ENCODE measurements at places on chromosomes 3 and 15. TPM values are rescaled to one million over a fixed set of nuclear protein-coding genes. Genes with fewer than 3 reads are reported as not detected.

DNA sequence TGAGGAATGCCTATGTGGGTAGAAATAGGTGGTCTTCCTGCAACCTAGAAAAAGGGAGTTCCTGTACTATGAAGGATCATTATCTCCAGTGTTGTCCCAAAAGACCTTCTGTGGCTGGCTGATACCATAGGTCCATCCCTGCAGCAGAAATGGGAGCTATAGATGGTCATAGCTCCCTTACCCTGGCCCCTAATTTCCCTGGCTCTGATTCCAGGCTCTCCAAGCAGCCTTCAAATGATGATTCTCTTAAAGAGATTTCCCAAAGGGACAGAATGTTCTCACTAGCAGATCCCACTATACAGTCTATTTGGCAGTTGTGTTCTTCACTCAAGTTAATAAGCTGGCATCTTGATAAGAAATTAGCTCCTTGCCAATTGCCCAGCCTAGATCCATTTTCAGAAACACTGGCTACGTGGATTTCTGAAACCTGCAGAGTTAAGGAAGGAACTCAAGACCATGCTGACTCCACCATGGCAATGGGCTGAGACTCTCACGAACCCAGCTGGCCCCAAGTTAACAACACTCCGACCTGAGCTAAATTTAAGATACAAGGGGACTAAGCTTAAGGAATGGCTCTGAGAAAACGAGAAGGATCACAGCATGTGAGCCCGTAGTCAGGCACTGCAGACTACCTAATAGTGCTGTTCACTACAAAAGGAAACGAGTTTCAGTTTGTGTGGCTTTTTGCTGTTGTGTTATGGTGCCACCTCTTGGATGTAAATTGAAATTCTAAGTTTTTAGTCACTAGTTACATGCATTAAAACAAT, 11.4 kb downstream of the C15orf40 start:
- no peak for DNase-seq

DNA sequence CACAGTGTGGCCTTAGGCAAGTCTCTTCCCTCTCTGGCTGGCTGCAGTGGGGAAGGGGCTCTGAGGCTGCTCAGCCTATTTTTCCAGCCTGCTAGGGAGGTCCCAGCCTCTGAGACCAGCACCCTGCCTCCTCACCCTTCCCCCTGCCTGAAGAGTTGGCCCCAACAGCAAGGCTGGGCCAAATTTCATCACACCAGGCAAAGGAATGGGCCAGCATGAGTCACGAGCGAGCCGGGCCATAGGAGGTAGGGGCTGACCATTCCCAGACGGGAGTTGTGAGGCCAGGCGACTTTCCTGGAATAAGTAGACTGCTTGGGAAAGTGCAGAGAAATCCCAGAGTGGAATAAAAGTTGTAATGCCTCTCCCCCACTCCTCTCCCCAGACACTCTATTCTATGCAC, 5.7 kb upstream of the FBLN2 start:
- DNase-seq = no peak

DNA sequence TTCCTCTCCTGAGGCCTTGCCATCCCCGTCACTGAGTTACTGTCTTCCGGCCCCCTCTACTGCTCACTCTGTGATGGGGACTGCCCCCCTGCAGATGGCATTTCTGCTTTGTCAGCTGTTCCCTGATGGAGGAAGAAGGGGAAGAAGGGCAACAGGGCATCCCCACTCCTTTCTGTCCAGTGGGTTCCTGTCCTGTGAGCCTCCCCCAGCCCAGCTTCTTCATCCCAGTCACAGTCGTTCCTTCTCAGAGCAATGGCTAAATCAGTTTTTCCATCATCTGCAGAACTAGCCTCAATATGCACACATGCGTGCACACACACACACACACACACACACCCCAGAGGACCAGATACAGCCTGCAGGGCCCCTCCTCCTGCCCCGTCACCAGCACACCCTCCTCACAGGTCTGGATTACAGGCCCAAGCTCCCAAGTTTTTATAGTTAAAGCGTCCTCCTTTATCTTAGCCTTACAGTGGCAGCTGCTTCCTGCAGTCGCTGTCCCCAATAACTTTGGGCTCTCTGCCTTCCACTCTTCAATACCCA, 21.4 kb downstream of the ALDH1L1 start:
- no peak for DNase-seq

DNA sequence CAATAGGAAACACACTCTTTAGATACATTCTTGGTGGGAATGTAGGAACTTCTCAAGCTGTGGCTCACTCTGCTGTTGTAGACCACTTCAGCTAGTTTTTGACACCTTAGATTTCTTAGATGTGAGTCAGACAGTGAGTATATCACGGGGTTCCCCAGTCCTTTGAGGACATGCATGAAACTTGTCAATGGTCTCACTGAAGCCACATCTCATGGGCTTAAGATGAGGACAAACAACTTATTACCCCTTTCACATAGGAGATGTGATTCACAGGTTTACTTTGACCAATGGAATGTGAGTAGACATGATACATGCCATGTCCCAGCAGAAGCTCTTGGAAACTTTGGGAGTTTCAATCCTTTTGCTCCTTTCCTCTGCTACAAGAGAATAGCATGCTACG, 325.5 kb downstream of the CHST2 start:
- no peak for DNase-seq

DNA sequence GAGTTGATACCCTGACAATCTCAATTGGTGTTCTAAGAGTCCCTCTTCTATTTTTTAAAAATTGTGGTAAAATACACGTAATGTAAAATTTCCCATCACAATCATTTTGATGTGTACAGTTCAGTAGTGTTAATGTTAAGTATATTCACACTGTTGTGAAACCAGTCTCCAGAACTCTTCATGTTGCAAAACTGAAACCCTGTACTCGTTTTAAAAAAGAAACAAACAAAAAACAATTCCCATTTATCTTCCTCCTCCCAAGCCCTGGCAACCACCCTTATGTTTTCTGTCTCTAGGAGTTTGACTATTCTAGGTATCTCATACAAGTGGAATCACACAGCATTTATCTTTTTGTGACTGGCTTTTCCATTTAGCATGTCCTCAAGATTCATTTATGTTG, 28.7 kb upstream of the ALPK3 start:
- no peak for DNase-seq

GRCh38 chr3:181484026-181484425, 227.7 kb upstream of the SOX2 start:
- DNase-seq = no peak

Gene ACTC1
- not detected for total RNA-seq

Gene RARRES1
- total RNA-seq = 11.6 TPM
